ENCODE measurements at places on chromosomes 6 and 20. TPM values are rescaled to one million over a fixed set of nuclear protein-coding genes. Genes with fewer than 3 reads are reported as not detected.
A peak's percentile ranks its signal among the peaks of the same experiment; 100 is the strongest.

- no peak for DNase-seq
Measured at GRCh38 chr6:116165596-116165995, 39.7 kb upstream of the COL10A1 start.

- DNase-seq = no peak
Measured at GRCh38 chr6:134676307-134677281, 273.3 kb downstream of the ALDH8A1 start.

DNA sequence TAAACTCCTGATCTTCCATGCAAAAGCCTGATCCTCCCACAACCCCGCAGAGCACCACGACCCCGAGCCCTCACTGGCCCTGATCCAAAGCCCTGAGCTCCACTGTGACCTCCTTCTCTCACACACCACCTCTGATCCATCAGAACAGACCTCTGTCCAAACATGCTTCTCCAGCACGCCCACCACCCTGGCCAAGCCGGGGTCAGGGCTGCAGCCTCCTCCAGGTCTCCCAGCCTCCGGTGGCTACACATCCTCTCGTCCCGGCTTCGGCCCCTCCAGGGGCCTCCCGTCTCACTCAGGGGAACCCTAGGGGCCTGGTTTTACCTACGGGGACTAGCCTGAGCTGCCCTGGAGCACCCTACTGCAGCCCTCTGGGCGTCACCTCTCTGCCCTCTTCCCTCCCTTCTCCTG, 49.1 kb downstream of the FOXF2 start:
- no peak for DNase-seq

DNA sequence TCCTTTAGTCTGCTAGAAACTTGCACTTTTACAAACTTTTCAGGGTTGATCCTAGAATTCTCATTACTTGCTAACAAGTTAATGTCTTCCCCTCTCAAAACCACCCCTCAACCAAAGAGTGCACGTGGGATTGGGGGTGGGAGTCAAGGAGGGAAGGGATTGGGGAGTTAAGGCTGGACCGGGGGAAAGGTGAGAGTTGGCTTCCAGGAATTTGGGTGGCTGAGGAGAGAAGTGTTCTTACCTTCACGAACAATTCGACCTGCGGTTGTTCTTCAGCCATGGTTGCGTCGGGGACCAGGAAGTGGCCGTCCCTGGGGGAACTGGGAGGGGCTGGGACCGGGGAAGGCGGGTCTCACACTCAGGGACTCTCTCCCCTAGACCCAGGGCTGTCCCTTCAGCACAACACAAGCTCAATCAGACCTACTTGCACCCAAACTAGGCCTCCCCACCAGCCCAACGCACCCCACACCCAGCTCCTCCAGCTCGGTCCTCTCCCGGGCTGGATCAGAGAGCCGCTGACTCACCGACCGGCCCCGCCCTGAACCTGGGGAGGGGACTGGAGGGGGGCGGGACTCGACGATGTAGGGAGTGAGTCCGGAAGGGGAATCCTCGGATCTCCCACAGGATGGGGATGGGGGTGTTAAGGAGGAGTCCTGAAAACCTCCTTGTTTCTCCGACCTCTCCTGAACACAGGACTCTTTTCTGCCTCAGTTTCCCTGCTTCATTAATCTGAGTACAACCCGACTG, at the start of gene CLIC1:
TSS of gene CLIC1 (minus strand) at position 510 of the 747 bp plus-strand sequence. CDS start at position 280, 230 bp downstream.
- peak; percentile 81 for DNase-seq

DNA sequence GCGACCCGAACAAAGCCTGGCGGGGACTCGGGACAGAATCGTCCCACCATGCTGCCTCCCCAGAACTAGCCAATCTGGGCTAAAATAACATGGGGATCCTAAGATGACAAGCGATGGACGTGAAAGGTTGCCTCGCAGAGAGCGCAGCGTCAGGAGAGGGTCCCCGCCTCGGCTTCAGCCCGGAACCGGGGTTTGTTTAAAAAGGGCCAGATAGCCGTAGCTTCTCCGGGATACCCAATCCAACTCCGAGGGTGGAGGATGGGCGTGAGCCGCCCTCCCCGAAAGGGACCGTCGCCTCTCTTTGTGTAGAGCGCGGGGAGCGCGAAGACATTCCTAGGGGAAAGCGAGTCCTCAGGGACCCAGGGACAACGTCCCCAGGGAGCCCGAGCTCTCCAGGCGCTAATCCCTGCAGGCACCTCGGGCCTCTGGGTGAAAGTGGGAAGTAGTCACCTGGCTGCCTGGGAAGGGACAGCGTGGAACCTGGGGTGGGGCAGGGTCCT, 643 bp downstream of the CD24 start:
- DNase-seq = peak; percentile 47

GRCh38 chr6:37085198-37085597, 79.7 kb downstream of the FGD2 start:
- no peak for DNase-seq

DNA sequence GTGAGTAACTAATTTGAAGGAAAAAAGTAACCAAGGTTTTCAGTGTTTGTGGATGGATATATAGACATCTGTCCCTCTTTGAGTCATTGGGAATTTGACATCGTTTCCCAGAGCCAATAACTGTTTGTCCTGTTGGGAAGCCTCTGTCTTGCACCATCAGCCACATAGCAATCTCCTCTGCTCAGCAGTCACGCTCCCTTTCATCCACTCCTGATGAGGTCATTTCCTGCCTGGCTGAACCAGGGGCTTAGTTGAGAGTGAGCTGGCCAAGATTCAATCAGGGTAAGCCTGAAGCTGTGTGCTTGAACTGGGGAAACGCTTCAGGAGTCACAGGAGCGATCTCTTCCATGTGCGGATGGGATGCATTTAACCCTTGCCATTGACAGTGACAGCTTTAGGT, 121.5 kb upstream of the FOXQ1 start:
- no peak for DNase-seq

- DNase-seq = no peak
Measured at GRCh38 chr6:119463081-119463626, 113.6 kb upstream of the MAN1A1 start.

- no peak for DNase-seq
Measured at GRCh38 chr20:60868316-60868891, 383.7 kb upstream of the CDH4 start.

GRCh38 chr6:142174703-142175102, 27.6 kb downstream of the VTA1 start:
- DNase-seq = no peak

GRCh38 chr6:109296452-109296851, 85.8 kb downstream of the CD164 start:
- no peak for DNase-seq

GRCh38 chr20:10716855-10717254, 43.1 kb upstream of the JAG1 start:
- no peak for DNase-seq

- DNase-seq = no peak
Measured at GRCh38 chr6:159679091-159680077, 13.7 kb downstream of the SOD2 start.

- peak; percentile 82 for DNase-seq
Measured at GRCh38 chr6:125197795-125198269, 44.3 kb downstream of the TPD52L1 start.

GRCh38 chr20:41783423-41784208, 165.4 kb upstream of the CHD6 start:
- no peak for DNase-seq

DNA sequence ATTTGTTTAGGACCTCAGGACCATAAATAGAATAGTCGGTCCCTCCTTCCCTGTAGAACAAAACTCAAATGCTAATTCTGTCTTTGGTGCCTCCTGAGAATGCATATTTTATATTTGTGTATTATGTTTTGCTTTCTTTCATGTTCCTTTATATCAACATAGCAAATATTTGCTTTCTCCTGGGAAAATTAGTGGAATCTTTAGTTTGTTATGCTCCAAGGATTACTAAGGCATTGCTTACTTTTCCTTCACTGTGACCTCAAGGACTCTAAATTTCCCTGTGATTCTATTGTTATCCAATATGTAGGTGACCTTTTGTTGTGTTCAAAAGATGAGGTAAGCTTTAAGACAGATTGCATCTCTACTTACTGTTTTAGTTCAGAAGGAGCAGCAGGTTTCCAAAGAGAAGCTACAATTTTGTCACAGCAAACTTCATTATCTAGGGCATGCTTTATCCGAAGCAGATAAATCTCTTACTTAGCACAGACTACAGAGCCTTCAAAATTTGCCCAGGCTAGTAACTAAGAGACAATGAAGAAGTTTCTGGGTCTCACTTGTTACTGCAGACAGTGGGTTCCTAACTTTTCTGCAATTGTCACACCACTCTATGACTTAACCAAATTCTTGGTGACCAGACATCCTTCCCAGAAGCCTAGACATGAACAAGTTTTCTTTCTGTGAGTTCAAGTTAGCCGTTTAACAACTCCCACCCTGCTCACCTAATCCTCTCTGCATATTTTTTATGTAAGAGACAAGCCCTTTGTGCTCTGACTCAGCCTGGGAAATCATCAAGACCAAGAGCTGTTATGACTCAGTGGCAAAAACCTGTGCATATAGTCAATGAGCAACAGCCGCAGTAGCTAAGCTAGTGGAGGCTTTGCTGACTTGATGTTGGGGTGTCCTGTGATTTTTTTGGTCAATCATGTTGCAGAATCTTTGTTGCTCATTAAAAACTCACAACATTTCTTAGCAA, 378.8 kb downstream of the QKI start:
- DNase-seq = no peak

DNA sequence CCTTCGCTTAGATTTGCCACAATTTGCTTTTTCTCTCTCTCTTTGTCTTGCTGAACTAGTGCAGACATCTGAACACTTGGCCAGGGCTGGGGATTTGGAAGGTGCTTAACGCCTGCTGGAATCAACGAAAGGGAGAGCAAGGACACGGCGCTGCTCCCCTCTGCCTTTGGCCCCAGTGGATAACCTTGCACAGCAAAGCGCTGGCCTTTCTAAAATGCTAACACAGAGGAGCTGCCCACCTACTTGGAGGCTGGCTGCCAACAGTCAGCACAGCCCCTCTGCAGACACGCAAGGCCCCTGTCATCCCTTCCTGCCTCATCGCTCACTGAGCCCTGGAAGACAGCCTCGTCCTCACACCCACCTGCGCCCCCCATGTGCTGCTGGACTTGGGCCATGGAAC, 37.5 kb downstream of the C20orf203 start:
- DNase-seq = no peak

- DNase-seq = peak; percentile 63
Measured at GRCh38 chr6:32192608-32193039, at the start of gene GPSM3. GPSM3 (minus strand) TSS chr6:32192643; CDS start chr6:32192513, 130 bp downstream.

DNA sequence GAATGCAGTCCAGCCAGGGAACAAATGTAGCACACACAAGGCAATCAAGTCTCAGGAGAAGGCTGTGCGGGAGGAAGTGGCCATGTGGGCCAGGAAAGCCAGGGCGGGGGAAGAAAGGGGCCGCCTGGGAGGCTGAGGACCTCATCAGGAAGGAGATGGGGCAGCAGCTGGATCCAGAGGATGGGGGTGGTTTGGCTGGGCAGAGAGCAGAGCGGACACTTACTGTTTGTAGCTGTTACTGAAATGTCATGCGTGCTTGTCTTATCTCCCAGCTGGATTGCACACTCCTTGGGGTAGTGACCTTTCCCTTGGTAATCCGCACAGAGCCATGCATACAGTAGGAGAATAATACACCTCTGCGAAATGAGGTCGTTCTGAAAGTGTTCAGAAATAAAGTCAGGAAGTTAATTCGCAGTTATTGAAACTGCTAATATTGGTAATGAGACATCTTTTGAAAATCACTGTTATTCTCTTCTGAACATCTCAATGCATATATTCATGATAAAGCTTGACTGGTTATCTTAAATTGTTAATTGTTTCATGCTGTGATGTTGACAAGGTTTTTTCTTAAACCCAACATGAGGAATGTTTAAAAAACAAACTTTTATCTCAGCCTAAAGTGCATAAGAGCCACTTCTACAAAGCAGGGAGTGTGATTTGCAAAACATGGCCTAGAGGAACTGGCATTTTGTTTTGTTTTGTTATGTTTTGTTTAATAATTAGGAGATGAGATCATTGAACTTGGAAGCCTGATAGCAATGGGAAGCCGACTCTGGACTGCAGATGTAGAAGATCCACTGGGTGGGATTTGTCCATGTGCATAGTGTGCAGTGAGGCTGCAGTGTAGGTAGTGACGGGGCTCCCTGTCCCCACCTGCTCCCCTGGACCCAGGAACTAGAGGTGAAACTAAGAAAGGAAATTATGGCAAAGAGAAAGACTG, 18.0 kb upstream of the MAP3K4 start:
- no peak for DNase-seq

- no peak for DNase-seq
Measured at GRCh38 chr6:18413381-18413780, 26.2 kb downstream of the RNF144B start.

GRCh38 chr6:108686896-108687295, 126.2 kb downstream of the FOXO3 start:
- no peak for DNase-seq

- DNase-seq = no peak
Measured at GRCh38 chr6:106527979-106528378, 101.3 kb downstream of the RTN4IP1 start.

DNA sequence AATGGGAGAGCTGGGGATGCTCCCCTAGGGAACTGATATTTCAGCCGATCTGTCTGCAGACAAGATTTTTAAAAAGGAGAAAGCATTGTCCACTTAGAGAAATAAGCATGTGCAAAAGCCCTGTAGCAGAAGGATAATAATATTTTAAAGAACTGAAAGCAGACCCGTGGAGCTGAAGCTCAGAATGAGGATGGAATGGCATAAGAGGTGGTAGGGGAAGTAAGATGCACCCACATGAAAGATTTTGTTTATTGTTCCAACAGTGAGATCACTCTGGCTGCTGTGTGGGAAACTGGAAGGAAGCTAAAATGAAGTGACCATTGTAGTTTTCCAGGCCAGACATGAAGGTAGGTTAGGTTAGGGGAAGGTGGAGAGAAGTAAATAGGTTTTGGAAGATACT, 266.4 kb upstream of the PRDM1 start:
- DNase-seq = no peak

DNA sequence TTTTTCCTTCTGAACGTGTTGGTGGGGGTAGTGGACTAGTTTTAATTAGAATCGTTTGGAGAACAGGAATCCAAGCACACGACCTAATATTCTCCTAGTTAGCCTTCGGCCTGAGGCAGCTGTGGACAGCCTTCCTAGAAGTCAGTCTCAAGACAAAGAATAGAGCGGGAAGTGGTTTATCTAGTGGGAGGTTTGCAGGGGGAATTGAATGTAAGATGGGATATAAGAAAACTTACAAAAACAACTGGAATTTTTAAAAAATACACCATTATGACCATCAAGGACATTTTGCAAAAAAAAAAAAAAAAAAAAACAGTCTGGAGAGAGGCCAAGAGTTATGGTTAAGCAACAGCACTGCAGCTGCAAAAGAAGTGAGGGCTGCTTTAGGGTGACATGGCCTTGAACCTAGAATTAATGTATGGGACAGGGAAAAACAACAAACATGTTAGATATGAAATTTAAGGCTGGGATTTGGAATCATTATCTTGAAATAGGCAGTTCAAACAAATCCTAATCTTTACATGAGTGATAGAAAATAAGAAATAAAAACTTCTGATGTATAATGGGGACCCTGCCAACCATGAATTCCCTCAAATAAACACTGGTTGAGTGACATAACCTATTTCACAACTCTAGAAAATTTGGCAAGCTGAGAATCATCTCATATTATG, 40.2 kb downstream of the PLAGL1 start:
- DNase-seq = no peak

GRCh38 chr6:16184129-16184528, 54.3 kb upstream of the GMPR start:
- no peak for DNase-seq

Gene TMEM217
- total RNA-seq = not detected

Gene ENPP4
- total RNA-seq = 3.8 TPM

Gene PPP1R16B
- total RNA-seq = 1.7 TPM

Gene TRERF1
- total RNA-seq = 0.58 TPM

Gene STX11
- total RNA-seq = 0.75 TPM

Gene NCR2
- not detected for total RNA-seq

Gene PAK5
- total RNA-seq = 0.08 TPM

Gene CEP250
- 14.6 TPM for total RNA-seq

Gene PGC
- total RNA-seq = 0.63 TPM

Gene MLN
- total RNA-seq = not detected

Gene TOX2
- total RNA-seq = 3.5 TPM

Gene PRDM1
- total RNA-seq = 1.0 TPM

Gene RTN4IP1
- 6.3 TPM for total RNA-seq

Gene SEMG1
- not detected for total RNA-seq

All from left lobe of liver (tissue), 2 donors.